ENCODE measurements at places on chromosomes 6 and 20. TPM values are rescaled to one million over a fixed set of nuclear protein-coding genes. Genes with fewer than 3 reads are reported as not detected.

Gene LPIN3
- polyA plus RNA-seq: 9.1 TPM

Gene SRMS
- polyA plus RNA-seq: not detected

Gene OLIG3
- polyA plus RNA-seq: not detected

Gene FNDC1
- 0.10 TPM for polyA plus RNA-seq

Gene BPIFB1
- polyA plus RNA-seq: not detected

Gene TFAP2B
- not detected for polyA plus RNA-seq

Gene SLC26A8
- polyA plus RNA-seq: not detected

Gene POM121L2
- polyA plus RNA-seq: not detected

Gene MCHR2
- polyA plus RNA-seq: not detected

Gene ACSS2
- polyA plus RNA-seq: 32.1 TPM

Gene BHLHE23
- not detected for polyA plus RNA-seq

Gene RIMS4
- not detected for polyA plus RNA-seq

Gene RAD21L1
- polyA plus RNA-seq: 0.18 TPM

Gene NUP43
- 20.1 TPM for polyA plus RNA-seq

Gene SLC25A27
- polyA plus RNA-seq: 1.6 TPM

Gene ETV7
- polyA plus RNA-seq: 1.8 TPM

Gene FBXO9
- polyA plus RNA-seq: 78.9 TPM

Gene IP6K3
- 0.58 TPM for polyA plus RNA-seq

Measured in BJ (cell line).